ENCODE measurements at places on chromosomes 2 and 18.

DNA sequence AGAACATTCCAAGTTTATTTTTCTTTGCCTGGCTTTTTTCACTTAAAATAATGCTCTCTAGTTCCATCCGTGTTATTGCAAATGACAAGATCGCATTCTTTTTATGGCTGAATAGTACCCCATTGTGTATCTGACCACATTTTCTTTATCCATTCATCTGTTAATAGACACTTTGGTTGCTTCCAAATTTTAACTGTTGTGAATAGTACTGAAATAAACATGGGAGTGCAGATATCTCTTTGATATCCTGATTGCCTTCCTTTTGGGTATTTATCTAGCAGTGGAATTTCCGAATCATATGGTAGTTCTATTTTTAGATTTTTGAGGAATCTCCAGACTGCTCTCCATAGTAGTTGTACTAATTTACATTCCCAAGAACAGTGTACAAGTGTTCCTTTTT is 230.5 kb downstream of the FIGN start:
- no peak for DNase-seq

DNA sequence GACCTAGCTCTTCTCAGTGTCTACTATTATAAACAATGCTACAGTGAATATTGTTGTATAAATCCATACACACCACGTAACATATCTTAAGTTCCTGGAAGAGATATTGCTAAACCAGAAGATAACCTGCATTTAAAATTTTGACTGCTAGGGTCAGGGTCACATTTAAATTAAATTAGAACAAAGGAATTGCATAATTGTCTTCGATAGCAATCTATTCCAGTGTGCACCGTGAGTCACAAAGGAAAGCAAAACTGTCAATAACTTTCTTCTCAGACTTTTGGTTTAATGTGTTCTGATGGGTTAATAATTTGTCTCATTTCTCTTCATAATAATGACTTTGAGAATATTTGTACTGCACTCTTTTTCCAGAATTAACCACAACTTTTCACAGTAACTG is 4.2 kb downstream of the GEN1 start:
- DNase-seq = no peak

DNA sequence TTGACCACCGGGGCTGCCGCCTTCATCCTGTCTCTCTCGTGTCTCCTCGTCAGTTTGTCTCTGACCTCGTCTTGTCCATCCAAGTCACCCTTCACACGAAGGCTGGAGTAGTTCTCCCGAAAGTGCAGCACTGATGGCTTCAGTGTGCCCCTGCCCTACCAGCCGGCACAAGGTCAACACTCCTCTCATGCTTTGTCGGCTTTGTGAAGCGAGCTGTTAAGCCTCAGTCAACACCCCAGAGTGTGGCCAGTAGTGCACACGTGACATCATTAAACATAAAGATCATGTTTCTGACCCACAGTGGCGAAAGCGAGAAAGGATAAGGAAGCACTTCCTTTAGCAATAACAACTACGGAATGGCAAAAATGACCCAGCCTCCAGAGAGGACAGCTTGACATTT is 23.2 kb downstream of the ACKR3 start:
- DNase-seq = no peak

- DNase-seq = no peak
Observed at GRCh38 chr2:9918275-9918674, 33.2 kb upstream of the GRHL1 start.

Data from NCI-H187 (cell line).